ENCODE measurements at places on chromosomes 1 and 21.

DNA sequence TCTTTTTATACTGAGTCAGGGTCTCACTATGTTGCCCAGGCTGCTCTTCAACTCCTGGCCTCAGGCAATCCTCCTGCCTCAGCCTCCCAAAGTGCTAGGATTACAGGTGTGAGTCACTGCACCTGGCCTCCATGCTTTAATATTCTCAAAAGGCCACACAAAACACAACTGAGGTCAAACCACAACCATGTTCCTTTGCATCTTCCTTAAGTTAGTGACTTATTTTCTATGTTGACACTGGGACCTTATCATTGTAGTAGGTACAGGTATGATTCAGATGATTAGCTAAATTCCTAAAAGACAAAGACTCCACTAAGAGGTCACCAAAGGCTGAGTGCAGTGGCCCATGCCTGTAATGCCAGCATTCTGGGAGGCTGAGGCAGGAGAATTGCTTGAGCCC, 131.9 kb upstream of the ATP1B1 start:
- no peak for DNase-seq

GRCh38 chr1:21882721-21883415, 54.2 kb downstream of the HSPG2 start:
- DNase-seq, result no peak

DNA sequence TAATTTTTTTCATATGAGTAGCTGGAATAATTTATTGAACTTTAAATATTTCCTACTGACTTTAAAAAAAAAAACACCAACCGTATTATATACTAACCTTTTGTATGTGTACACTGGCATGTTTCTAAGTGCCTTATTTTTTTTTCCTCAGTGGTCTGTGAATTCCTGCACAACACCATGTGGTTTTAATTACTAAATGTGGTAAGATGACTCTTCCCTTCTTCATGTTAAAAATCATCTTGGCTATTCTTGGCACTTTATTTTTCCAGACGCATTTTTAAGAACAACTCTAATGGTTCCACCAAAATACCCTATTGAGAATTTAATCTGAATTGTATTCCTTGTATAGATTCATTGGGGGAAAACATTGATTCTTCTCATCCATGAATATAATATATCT, 28.4 kb downstream of the PPP2R5A start:
- no peak for DNase-seq

DNA sequence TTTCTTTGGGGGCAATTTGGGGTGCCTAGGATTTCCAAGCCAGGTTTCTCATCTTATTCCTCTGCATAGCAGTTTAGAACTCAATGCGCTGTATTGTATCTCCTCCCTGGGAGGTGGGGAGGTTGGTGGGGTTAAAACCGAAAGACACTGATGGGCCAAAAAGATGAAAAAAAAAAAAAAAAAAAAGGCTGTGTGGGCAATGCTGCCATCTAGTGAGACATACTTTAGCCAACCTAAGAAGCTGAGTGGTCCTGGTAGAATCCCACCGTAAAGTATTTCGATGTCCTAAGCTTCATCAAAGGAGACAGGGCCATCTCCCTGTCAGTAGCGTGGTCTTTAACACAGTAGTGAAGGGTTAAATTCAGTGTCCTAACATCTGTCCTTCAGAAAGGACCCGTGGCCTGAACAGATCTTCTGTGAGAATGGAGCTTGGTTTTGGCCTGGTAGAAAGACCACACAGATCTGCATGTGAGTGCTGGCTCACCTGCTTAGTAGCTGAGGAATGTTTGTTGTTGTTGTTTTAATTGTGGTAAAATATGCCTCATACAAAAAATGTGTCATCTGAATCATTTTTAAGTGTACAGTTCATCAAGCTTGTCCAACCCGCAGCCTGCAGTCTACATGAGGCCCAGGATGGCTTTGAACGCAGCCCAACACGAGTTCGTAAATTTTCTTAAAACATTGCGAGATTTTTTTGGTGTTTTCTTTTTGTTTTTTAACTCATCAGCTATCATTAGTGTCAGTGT, 226.2 kb downstream of the KIF26B start:
- no peak for DNase-seq

DNA sequence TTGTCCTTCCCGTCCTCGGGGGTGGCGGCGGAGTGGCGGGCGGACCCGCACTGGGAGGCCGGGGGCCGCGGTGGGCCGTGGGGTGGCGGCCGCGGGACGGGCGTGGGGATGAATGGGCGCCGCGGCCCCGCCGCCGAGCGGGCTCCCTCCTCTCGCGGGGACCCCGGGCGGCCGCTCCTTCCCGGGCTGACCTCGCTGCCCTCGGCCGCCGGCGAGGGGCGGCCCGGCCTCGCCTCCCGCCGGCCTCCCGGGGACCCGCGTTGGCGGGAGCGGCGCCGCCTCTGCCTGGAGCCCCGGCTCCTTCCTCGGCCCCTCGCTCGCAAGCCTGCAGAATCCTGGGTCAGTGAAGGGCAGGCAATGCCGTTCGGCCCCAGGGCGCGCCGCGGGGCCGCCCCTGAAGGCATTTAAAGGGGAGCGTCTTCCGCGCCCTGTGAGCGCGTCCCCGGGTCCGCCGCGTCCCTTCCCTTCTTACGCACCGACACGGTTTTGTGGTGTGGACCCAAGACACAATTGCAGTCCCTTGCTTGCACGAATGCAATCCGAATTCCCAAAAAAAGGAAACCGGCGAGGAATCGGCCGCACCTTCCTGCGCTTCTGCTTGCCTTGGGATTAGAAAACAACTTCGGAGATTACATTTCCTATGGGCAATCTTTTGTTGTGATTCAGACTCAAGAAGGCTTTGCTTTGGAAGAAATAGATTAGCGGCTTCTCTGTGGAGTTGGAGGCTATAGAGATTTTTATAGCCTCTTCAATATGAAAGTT, 776 bp downstream of the ITSN1 start:
- DNase-seq, result no peak

GRCh38 chr1:55015123-55015522, 16.4 kb downstream of the BSND start:
- no peak for DNase-seq

- no peak for DNase-seq
Measured at GRCh38 chr1:202205523-202206190, 12.1 kb downstream of the LGR6 start.

DNA sequence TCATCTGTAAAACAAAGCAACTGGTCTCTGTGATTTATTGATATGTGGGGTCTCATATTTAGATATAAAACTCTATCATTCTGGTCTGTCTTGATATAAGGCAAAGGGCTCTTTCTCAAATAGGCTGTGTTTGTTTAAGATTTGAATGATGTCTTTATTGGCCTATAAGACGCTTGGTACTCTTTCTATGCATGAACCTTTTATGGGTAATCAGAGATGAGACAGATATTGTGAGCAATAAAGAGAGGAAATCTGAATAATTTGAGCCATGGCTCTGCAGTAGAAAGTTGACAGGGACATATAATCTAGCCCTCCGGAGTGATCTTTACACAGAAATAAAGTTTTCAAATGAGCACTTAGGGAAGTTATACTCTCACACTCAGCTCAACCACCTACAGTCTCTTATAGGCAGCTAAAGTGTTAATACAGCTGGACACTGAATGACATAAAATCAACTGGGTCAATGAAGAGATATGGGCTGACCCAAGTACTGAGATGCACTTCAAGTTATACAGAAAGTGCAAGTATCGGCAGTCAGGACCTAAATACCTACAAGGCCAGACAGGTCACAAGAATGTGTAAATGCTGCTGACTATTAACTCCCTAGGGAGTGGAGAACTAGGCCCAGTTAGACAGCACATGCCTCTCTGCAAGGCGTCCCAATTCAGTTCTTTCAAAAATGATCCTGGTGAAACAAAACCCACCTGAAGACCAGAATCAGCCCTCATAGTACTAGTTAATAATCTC, 111.0 kb downstream of the PTPN14 start:
- DNase-seq, result no peak

DNA sequence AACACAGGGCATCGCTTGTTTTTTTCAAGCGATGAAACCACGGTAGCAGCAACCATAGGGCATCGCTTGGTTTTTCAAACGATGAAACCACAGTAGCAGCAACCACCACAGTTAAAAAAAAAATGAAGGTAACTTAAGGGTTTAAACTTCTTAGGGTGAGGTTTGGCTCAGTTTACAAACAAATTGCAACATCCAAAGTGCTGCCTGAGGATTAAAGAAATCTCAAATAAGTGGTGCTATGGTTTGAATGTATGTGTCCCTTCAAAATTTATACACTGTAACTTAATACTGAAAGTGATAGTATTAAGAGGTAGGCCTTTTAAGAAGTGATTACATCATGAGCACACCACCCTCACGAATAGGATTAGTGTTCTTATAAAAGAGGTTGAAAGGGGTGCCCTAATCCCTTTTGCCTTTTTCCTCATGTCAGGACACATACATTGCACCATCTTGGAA, 6.4 kb upstream of the GBP5 start:
- DNase-seq, result no peak

GRCh38 chr1:110291241-110292030, 47.7 kb upstream of the RBM15 start:
- DNase-seq, result no peak

GRCh38 chr1:84347271-84347931, 45.9 kb downstream of the SAMD13 start:
- no peak for DNase-seq

Measured in NCI-H2081 (cell line).